ENCODE measurements at places on chromosomes 16 and 17.

DNA sequence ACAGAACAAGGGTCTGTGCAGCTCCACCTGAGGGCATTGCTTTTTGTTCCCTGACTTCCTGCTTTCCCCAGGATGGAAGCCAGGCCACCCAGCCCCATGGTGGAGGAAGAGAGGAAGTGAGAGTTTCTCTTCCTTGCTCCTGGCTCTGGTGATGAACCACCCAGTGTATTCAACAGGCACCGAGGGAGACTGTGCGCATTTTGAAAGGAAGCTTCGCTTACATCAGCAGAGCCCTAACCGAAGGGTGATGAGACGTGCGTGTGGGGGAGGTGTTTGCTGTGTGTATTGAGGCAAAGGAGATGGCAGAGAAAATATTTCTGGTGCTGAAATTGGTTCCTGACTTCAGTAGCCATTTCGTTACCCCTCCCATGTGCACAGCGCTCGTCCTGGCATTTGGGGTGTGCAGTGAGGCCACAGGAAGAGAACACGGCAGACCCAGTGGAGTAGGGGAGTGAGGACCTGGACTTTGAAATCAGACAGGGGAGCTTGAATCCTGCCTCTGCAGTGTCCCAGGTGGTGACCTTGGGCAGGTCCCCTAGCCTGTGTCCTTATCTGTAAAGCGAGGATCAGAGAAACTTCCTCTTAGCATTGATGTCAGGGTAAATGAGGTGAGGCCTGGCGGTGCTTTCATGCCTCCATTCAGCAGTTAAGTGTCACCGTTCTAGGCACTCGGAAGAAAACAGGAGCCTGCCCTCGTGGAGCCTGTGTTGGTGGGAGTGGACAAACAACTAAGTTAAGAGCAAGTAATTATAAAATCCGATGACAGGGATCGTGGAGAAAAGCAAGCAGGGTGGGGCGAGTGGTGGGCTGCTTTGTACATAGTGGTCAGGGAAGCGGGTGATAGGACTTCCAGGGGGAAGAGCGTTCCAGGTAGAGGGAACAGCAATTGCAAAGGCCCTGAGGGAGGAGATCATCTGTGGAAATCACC lies 7.4 kb downstream of the CMIP start:
- peak; percentile 34 for DNase-seq

DNA sequence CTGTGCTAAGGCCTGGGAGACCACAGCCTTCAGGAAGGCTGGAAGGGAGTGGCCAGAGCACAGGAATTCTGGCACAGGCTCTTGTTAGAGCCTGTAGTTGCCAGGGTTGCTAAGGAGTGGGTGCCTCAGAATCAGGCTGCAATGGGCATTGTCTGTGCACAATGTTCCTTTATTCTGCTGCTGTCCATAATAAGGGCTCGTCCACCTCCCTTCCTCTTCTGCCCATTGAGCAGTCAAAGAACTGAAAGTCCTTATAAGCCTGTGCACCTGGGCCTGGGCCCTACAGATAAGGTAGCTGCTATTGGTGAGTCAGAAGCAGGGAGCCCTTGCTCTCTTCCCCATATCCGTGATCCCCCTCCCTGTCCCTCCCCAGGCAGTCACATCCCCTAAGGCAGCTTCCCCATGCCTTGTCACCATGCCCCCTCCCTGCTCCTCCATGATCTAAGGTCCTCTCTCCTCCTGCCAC lies 5.4 kb upstream of the CNGB1 start:
- no peak for DNase-seq

DNA sequence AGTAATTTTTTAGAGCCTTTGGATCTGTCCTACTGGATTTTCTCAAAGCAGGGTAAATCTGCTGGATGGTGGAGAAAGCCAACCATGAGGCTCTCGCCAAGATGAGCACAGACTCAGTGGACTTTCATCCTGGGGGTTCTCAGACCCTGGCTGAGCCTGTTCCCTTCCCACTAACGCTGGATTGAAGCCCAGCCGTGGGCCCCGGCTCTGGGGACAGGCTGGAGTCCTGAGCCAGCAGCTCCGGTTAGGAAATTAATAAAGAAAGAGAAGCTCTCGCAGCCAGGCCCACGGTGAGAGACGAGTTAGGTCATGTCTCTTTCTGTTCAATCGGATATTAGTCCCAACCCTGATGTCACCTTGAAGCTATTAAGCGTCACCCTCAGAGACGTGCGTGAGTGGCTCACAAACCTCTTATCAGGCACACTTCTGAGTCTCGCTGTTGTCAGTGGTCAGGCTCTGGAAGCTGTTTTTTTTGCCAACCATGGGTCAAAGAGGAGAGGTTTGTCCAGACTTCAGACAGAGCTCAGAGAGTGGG lies 27.1 kb downstream of the MEOX1 start:
- no peak for DNase-seq

- no peak for DNase-seq
Measured at GRCh38 chr17:43051969-43052368, 26.9 kb downstream of the RND2 start.

DNA sequence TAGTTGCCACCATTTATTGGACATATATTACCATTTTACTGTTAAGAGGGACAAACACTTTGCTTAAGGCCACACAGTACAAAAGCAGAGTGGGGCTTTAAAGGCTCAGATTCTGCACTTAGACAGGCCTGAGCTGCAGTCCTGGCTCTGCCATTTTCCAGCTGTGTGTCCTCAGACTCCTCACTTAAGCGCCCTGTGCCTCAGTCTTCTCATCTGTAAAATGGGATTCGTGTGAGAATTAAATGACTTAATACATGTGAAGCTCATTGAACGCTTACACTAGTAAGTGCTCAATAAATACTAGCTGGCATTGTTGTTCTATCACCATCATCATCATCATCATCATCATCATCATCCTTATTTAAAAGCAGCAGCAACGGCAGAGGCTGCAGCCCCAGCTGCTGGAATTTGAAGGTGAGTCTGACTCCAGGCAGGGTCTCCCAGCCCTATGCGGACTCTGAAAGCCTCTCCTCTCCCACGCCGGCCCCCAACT lies 445 bp upstream of the CACNG5 start:
- no peak for DNase-seq

GRCh38 chr17:66487121-66487520 lies 184.7 kb downstream of the PRKCA start:
- no peak for DNase-seq

- DNase-seq: no peak
Measured at GRCh38 chr17:74080656-74081582, 122.6 kb upstream of the RPL38 start.

- DNase-seq: no peak
Measured at GRCh38 chr17:40451420-40451819, 8.2 kb downstream of the IGFBP4 start.

DNA sequence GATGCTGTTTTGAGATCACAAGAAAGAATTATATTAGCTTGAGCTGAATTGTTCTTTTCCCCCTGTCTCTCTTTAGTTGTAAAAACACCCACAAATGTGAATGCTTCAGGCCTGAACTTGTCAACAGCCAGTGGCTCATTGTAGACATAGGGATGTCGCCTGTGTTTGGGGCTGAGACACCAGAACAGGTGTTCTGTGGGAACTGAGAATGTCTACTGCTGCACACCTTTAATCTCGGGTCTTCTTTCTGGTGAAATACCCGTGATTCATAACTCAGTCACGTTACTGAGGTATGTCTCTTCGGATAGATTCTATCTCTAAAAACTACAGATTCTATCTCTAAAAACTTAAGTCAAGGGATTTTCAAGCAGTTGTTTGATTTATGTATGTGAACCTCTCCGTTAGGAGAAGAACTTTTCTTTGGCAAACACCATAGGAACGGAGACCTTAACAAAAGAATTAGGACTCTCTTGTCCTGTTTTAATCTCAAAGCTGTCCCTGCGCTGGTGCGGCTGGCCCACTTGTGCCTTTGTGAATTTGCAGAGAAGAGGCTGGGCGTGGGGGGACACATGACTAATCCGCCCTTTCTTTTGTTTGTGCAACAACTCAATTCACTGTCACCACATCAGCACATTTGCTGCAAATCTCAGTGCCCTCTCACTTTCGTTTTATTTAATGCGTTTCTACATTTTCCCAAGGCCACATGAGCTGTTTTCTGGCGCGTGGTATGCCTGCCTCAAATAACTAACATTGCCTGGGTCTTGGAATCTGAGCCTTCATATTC lies 643.0 kb downstream of the MAF start:
- no peak for DNase-seq

DNA sequence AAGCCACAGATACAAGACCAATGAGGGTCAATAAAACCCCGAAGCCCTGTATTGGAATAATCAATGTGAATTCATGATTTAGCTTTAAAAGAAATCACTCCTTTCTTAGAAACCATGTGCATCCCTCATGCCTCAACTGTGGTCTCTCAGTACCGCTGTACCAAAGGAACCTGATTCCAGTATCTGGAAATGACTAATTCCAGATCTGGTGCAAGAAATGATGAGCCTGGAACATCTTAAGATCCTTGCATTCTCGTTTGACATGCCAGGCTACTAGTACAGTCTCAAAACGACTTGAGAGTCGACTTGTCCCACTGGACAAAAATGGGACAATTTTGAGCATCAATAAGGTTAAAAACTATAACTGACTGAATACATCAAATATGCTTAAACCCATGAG lies 21.2 kb downstream of the USP31 start:
- no peak for DNase-seq

DNA sequence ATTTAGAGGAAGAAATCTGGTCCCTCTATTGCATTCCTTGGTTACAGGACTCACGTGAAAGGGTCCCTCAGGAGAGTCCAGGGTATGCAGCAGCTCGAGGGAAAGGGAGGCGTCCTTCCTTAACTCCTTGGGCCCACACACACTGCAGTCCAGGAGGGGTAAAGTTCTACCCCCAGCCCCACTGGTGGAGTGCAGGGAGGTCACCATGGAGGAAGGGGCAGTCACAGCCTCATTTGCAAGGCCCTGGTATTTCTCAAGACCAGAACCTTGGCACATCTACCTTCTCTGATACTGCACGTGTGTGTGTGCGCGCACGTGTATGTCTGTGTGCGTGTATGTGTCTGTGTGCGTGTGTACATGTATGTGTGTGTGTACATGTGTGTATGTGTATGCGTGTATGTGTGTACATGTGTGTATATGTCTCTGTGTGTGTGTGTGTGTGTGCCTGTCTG lies 11.1 kb downstream of the HIC1 start:
- DNase-seq: no peak

GRCh38 chr17:5200360-5200759 lies 8.7 kb upstream of the ZNF594 start:
- no peak for DNase-seq

GRCh38 chr17:17749921-17750320 lies 68.7 kb downstream of the RAI1 start:
- peak; percentile 48 for DNase-seq

- DNase-seq: no peak
Measured at GRCh38 chr17:80960797-80961452, 30.7 kb upstream of the CHMP6 start.

DNA sequence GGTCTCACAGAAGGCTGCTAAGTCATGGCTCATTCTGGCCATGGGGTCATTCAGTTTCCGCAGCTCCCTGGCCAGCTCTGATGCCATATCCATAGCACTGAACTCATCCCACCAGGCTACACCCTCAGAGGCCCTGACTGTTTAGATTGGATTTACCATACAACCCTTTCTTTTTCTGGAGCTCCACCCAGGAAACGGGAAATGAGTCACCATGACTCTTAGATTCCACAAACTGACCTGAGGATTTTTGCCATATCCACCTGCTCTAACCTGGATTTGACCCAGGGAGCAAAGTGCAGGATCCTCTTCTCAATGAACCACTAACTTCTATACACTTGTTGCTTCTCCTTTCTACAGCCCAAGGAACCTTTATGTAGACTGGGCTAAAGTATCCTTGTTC lies 20.3 kb upstream of the CALB2 start:
- no peak for DNase-seq

DNA sequence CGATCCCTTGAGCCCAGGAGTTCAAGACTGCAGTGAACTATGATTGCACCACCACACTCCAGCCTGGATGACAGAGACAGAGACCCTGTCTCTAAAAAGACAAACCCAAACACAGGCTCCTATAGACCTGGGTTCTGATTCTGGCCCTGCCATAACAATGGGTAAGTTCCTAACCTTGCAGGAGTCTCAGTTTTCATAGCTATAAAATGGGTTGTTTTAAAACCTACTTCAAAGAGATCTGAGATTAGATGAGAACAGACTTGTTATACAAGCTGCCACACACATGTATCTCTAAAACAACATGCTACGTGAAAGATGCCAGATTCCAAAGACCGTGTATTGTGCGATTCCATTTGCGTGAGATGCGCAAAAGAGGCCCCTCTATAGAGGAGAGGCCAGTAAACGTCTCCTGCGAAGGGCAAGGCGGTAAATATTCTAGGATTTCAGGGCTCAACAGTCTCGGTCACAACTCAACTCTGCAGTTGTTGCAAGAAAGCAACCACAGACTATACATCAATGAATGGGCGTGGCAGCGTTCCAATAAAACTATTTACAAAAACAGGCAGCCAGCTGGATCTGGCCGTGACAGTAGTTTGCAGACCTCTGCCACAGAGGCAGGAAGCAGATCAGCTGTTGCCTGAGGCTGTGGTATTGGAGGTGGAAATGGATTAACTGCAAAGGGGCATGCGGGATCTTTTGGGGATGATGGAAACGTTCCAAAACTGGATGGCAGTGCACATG lies 5.9 kb downstream of the CORO7 start:
- DNase-seq: no peak

GRCh38 chr16:87740441-87740840 lies 25.3 kb downstream of the KLHDC4 start:
- DNase-seq: no peak

DNA sequence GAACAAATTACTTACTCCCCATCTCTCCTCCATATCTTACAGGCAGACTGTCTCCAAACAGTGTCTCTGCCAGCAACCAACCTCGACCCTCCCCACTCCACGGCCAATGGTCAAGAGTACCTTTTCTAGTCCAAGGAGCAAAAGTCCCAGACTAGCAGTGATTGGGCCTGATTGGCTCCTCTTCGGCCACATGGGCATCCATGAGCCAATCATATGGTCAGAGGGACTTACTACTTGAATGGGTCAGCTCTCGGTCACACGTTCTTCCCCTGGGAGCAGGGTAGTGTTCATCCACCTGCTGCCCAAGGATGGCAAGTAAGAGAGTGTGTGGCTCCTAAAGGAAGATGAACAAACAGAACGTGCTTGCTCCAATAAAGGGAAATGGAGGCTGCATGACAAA lies 84.6 kb downstream of the C16orf78 start:
- DNase-seq: no peak

DNA sequence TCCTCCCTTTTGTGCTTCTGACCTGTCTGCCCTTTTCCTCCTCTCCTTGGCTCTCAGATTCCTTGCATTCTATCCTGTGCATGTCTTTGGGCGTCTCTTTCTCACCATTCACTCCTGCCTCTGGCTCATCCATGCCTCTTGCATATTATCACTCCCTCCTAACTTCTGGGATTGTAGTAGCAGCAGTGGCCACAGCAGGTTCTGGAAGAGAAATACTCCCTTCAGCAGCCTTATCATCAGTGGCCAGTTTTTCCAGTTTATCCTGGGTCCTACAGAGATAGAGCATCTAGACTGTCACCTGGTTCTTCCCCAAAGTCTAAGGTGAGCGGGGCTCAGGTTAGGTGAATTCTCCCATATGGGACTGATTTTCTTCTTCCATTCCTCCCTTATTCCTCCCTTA lies 354.0 kb upstream of the CCL2 start:
- DNase-seq: no peak

Data from activated CD4-positive, alpha-beta T cell treated with anti-CD3 and anti-CD28 coated beads, Interleukin-2, amount 50 U/mL, for 1 hour (primary cell).